Activated B cell treated with CpG ODN at 0.5 μM for 24 hours (primary cell): ENCODE measurements at places on chromosomes 2 and 18.
A peak's percentile ranks its signal among the peaks of the same experiment; 100 is the strongest.

- H3K27ac ChIP-seq = no peak overlapping the region
- peaks cover 46% of the 10 kb centered on the region for H3K4me1 ChIP-seq
- no peaks in the 10 kb centered on the region for H3K27me3 ChIP-seq
- DNase-seq = no peak
- H3K4me3 ChIP-seq = no peak overlapping the region
- no peaks in the 10 kb centered on the region for H3K36me3 ChIP-seq
Observed at GRCh38 chr2:30425326-30425725, 21.7 kb upstream of the LCLAT1 start.

GRCh38 chr18:77000527-77000926 is 132.1 kb downstream of the MBP start:
- DNase-seq = no peak
- H3K27me3 ChIP-seq = no peaks in the 10 kb centered on the region
- no peak overlapping the region for H3K4me3 ChIP-seq
- H3K36me3 ChIP-seq = no peaks in the 10 kb centered on the region
- no peak overlapping the region for H3K27ac ChIP-seq

DNA sequence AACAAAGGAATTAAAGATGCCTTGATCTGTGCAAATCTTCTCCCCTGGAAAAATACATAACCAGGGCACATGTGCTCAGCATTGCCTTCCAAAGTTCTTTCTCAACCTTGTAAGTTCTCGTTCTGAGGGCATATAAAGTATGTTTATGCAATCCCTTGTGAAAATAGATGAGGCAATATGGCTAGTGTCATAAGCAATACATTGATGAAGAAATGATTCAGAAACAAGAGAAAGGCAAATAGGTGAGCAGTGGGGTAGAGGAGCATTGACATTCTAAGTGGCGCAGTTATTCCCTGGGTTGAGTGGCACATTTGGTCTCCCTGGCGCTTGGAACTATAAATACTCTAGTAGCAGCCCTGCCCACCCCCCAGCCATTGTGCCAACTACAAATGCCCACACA is 57.4 kb upstream of the PGAP1 start:
- no peak for DNase-seq
- H3K4me1 ChIP-seq = peaks cover 19% of the 10 kb centered on the region
- H3K27me3 ChIP-seq = no peaks in the 10 kb centered on the region
- H3K36me3 ChIP-seq = peaks cover 23% of the 10 kb centered on the region

- no peak overlapping the region for H3K4me3 ChIP-seq
- no peak for DNase-seq
Observed at GRCh38 chr2:146992057-146992456, 852.8 kb upstream of the ACVR2A start.

- H3K4me1 ChIP-seq = peaks cover 4% of the 10 kb centered on the region
- no peak overlapping the region for H3K27ac ChIP-seq
- DNase-seq = no peak
- peaks cover 3% of the 10 kb centered on the region for H3K27me3 ChIP-seq
- no peak overlapping the region for H3K4me3 ChIP-seq
- H3K36me3 ChIP-seq = no peaks in the 10 kb centered on the region
Observed at GRCh38 chr2:160650196-160651118, 156.8 kb upstream of the RBMS1 start.

- H3K4me3 ChIP-seq = no peak overlapping the region
- H3K27me3 ChIP-seq = no peaks in the 10 kb centered on the region
- DNase-seq = no peak
- H3K27ac ChIP-seq = peak overlapping the region; percentile 13
- H3K4me1 ChIP-seq = peaks cover 36% of the 10 kb centered on the region
Observed at GRCh38 chr2:171163261-171163660, 2.6 kb upstream of the TLK1 start.

GRCh38 chr2:176172895-176173566 is 15.4 kb upstream of the HOXD1 start:
- H3K27ac ChIP-seq = no peak overlapping the region
- peaks cover 64% of the 10 kb centered on the region for H3K27me3 ChIP-seq
- no peaks in the 10 kb centered on the region for H3K36me3 ChIP-seq

- no peaks in the 10 kb centered on the region for H3K27me3 ChIP-seq
Observed at GRCh38 chr2:205170399-205170798, 511.9 kb upstream of the NRP2 start.

- H3K27me3 ChIP-seq = peaks cover 37% of the 10 kb centered on the region
- peak overlapping the region; percentile 73 for H3K4me3 ChIP-seq
- DNase-seq = peak; percentile 22
- H3K36me3 ChIP-seq = no peaks in the 10 kb centered on the region
Observed at GRCh38 chr18:24271381-24272228, 126.0 kb downstream of the OSBPL1A start.

DNA sequence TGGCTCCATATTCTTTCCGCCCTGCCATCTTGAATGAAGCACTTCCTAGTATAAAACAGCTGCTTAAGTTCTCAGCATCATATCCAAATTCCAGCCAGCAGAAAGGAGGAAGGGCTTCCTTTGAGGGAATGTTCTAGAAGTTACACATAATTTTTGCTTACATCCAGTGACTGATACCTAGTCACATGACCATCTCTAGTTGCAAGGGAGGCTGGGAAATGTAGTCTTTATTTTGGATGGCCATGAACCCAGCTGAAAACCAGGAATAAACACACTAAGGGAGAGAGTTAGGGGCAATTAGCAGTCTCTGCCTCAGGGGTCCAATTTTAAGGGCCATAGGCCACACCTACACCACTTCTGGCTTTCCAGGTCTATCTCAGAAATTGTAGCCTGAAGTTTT is 57.8 kb upstream of the LMAN1 start:
- no peak overlapping the region for H3K27ac ChIP-seq
- H3K4me1 ChIP-seq = no peaks in the 10 kb centered on the region
- no peak overlapping the region for H3K4me3 ChIP-seq
- H3K27me3 ChIP-seq = peaks cover 29% of the 10 kb centered on the region
- no peaks in the 10 kb centered on the region for H3K36me3 ChIP-seq

DNA sequence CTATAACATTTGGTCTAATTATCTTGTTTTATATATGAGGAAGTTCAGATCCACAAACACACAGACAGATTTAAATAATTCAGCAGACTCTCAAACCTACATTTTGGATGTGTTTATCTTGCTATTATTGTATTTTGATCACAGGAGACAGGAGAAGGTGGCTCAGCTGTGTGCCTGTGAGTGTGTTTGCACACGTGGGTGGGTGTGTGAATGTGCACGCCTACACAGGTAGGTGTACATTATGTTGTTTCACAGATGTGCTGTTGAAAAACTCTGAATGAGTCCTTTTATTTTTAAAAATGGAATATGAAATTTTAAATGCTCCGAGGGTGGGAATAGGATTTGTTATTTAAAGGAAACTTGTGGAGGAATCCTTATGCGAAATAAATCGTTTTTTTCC is 183.4 kb downstream of the PRKCE start:
- H3K4me1 ChIP-seq = peaks cover 79% of the 10 kb centered on the region
- H3K36me3 ChIP-seq = peaks cover 11% of the 10 kb centered on the region
- H3K27ac ChIP-seq = peak overlapping the region; percentile 94
- DNase-seq = no peak
- H3K27me3 ChIP-seq = no peaks in the 10 kb centered on the region

DNA sequence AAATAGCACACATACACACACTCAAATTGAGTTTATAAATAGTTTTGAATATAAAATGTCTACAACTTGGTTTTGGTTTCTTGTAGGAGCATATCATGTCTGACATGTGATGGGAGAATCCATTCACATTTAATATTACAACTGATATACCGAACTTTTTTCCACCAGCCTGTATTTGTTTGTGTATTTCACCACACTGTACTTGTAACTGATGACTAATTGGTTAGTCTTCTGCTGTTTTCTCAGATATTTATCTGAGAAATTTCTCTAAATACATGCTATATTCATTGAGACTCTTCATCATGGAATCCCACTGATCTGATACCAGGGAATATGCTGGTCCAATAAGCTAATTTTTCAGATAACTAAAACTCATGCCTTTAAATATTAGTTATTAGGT is 56.3 kb upstream of the UBXN4 start:
- no peaks in the 10 kb centered on the region for H3K4me1 ChIP-seq
- no peak for DNase-seq
- no peaks in the 10 kb centered on the region for H3K27me3 ChIP-seq
- peaks cover 49% of the 10 kb centered on the region for H3K36me3 ChIP-seq

DNA sequence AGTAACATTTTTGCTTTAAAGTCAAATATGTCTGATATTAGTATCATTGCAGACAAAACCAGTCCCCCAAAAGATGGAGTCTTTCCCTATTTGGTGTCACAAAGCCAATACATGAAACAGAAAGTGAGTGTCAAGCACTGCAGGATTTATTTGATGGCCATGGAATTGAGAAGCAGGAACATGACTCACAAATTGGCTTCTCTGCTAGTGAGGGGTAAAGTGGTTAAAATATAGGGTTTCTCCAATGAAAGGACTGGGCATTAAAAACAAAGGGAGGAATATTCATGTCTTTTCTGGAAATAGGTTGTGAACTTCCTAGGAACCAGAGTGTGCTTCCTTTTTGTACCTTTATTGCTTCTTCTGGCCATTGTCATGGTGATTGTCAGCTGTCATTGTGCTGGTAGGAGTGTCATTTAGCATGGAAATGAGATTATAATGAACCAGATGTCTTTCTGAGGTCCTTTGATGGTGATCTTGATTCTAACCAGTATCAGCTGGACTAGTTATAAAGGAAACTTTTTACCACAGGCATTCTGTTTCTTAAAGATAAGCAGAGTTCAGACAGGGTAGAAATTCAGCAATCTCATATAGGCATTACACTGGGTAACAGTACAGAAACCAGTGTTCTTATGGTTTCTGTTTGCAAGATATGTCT is 4.1 kb downstream of the REG1B start:
- H3K36me3 ChIP-seq = no peaks in the 10 kb centered on the region
- H3K4me3 ChIP-seq = no peak overlapping the region
- no peak for DNase-seq
- no peak overlapping the region for H3K27ac ChIP-seq

- no peaks in the 10 kb centered on the region for H3K4me1 ChIP-seq
- no peak overlapping the region for H3K27ac ChIP-seq
- no peaks in the 10 kb centered on the region for H3K27me3 ChIP-seq
- H3K4me3 ChIP-seq = no peak overlapping the region
Observed at GRCh38 chr2:178920916-178921513, 113.8 kb upstream of the TTN start.

DNA sequence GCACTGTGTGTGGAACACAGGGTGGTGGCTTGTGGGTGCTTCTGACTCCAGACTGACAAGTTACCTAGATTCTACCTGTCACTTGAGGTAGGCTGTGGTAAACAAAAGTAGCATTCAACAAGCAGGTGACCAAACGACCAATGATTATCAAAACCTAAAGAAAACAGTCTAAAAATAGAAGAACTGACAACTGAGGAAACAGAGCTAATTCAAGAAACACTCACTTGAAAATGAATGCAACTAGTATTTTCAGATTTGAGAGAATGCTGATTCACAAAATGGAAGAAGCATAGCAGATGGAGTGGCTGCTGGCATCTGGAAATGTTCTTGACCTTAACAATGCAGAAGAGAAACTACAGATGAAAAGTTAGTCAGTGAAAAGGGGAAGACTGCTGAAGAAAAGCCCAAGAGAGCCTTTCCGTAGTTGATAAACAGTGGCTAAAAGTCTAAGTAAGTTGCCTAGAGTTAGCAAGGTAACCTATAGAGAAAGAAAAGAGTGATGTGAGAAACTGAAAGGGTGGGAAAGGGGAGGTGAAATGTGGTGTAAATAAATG is 170.4 kb downstream of the NCK2 start:
- H3K4me3 ChIP-seq = no peak overlapping the region
- peaks cover 14% of the 10 kb centered on the region for H3K4me1 ChIP-seq
- H3K27ac ChIP-seq = peak overlapping the region; percentile 22
- no peaks in the 10 kb centered on the region for H3K27me3 ChIP-seq
- H3K36me3 ChIP-seq = peaks cover 4% of the 10 kb centered on the region

DNA sequence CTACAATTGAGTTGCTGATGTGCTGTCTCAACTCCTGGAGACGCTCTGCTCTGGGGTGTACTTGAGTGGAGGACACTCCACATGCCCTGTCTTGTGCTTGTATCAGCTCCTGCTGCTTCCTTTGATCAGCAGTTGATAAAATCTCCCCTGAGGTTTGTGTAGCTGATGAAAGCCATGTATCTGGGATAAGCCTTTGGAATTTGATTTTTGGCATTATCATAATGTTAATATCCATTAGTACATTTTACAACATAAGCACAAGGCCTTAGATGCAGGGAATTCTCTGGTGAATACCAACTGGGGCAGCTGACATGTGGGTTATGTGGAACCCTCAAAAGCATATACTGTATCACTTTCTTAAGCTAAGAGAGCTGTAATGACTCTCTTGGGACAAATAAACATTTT is 222.7 kb upstream of the ITGA4 start:
- no peak for DNase-seq
- H3K27ac ChIP-seq = no peak overlapping the region
- H3K36me3 ChIP-seq = no peaks in the 10 kb centered on the region
- peaks cover 15% of the 10 kb centered on the region for H3K4me1 ChIP-seq

- no peak overlapping the region for H3K4me3 ChIP-seq
- H3K36me3 ChIP-seq = no peaks in the 10 kb centered on the region
- no peak for DNase-seq
- H3K4me1 ChIP-seq = peaks cover 5% of the 10 kb centered on the region
- H3K27me3 ChIP-seq = peaks cover 2% of the 10 kb centered on the region
- no peak overlapping the region for H3K27ac ChIP-seq
Observed at GRCh38 chr18:23890589-23890988, 124.0 kb upstream of the TTC39C start.

DNA sequence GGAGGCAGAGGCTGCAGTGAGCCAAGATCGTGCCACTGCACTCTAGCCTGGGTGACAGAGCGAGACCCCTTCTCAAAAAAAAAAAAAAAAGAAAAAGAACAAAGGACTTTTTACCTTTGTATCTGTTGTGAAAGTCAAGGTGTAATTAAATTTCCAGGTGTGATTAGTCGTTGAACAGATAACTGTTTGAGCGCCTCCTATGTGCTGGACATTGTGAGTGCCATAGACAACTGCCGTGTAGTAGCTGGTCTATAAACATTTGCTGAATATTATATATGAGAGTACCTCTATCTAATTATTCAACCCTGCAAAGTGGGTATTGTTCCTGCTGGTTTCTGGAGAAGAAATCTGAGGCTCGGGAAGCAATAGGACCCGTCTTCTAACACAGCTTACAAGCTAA is 71.8 kb downstream of the ASAP2 start:
- no peaks in the 10 kb centered on the region for H3K36me3 ChIP-seq
- H3K27me3 ChIP-seq = peaks cover 5% of the 10 kb centered on the region
- no peaks in the 10 kb centered on the region for H3K4me1 ChIP-seq
- DNase-seq = no peak
- H3K27ac ChIP-seq = no peak overlapping the region
- H3K4me3 ChIP-seq = no peak overlapping the region
